ENCODE measurements at places on chromosomes 16 and 17. TPM values are rescaled to one million over a fixed set of nuclear protein-coding genes. Genes with fewer than 3 reads are reported as not detected.

Gene ZP2
- total RNA-seq = not detected

Gene KREMEN2
- total RNA-seq = 0.25 TPM

Gene TNP2
- not detected for total RNA-seq

Gene CCDC137
- total RNA-seq = 5.4 TPM

Gene PARD6A
- total RNA-seq = 5.2 TPM

Gene SCN4A
- under 0.01 TPM for total RNA-seq

Gene KRT222
- 4.7 TPM for total RNA-seq

Gene CRYM
- total RNA-seq = 99.8 TPM
